ENCODE measurements at places on chromosomes 3 and 15. TPM values are rescaled to one million over a fixed set of nuclear protein-coding genes. Genes with fewer than 3 reads are reported as not detected.

GOLGA8T gene
- 0.26 TPM for total RNA-seq

PXYLP1 gene
- total RNA-seq, result 5.1 TPM

ILDR1 gene
- not detected for total RNA-seq

LRTM1 gene
- not detected for total RNA-seq

TICRR gene
- 1.2 TPM for total RNA-seq

KNG1 gene
- total RNA-seq, result not detected

GRAMD2A gene
- 0.77 TPM for total RNA-seq

CTXND1 gene
- total RNA-seq, result under 0.01 TPM

ZPLD1 gene
- total RNA-seq, result 0.17 TPM

KBTBD13 gene
- not detected for total RNA-seq

ACOX2 gene
- total RNA-seq, result 20.5 TPM

CNTN3 gene
- total RNA-seq, result 8.3 TPM

CFAP20DC gene
- 3.8 TPM for total RNA-seq

LARP6 gene
- 108 TPM for total RNA-seq

VEPH1 gene
- 34.7 TPM for total RNA-seq

FOXB1 gene
- total RNA-seq, result not detected

TERC gene
- 210 TPM for total RNA-seq

ANKRD63 gene
- total RNA-seq, result not detected

TMCC1 gene
- 14.6 TPM for total RNA-seq

Measured in fibroblast of lung (primary cell).